ENCODE measurements at places on chromosomes 3 and 15.

DNA sequence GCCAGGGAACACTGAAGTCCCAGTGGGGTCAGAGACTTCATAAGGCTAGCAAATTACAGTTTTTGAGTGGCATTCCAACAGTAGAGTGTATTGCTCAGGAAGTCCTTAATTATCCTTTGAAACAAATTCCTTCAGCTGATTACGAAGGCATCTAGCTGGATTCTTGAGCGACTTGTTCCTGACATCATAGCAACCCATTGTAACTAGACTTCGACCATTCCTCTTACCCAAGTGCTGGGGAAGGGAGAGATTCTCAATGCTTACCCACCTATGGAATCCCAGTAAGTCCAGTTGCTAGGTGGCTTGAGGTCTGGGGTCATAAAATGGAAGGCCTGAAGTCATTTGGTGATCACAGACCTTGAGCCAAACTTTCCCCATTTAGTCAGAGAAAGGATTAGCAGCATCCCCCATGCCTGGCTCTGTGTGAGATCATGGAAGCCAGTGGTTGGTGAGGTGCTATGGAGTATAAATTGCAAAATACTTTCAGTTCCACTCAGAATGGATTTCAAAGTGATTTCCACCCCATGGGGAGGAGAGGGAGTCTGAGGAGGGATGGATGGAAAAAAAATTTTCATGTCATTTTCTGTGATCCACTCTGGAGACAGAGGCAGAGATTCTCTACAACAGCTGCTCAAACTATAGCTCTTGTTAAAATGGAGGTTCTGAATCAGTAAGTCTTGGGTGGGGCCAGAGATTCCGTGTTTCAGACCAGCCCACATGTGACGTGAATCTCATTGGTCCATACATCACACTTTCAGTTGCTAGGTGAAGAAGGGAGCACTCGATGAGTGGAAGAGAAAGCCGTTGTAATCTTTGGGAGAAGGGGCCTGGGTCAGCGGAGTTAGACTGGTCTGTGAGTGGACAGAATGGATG is 45.7 kb downstream of the CD86 start:
- DNase-seq, result no peak

DNA sequence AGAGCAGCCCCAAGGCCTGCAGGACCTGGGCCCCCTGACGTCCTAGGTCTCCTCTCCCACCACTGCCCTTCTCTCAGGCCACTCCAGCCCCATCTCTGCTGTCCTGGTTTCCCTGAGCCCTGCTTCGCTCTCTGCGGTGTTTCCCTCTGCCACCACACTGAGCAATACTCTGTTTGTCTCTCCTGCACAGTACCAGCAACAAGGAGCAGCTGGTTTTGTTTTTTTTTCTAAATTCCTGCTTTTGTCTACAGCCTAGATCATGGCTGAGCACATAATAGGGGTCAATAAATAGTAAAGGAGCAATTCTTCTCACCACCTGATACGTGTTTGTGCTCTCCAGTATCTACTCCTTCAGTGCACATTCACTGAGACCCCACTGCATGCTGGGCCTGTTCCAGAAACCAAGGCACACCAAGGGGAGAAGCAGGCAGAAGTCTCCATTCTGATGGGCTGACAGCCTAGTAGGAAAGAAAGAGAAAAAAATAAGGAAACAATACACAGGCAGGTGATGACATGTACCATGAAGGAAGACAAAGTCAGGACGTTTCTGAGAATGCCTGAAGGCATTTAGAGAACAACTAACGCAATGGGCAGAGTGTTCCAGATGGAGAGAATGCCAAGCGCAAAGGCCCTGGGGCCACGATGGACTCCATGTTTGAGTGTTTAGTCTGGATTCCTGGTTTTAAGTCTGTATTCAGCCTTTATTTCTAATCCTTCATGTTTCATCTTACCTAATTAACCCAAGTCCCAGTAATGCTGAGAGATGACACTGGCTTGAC is 6.0 kb upstream of the ACAD9 start:
- DNase-seq, result no peak

DNA sequence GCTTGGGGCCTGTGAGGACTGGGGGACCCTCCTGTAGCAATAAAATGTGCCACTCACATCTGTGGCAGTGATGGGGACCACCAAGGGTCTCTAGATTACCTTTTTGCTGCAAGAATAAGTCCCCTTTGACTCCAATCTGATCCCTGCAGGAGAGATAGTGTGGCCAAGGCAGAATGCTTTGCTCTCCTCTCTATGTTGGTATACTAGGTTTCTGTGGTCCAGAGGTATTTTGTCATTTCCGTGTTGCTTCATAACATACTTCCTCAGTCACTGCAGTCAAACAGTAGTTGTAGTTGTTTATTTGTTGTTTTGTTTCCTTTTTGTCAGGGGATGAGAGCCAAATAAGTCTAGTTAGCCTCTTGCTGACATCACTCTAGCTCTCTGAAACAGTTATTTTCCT is 13.1 kb upstream of the NAALADL2 start:
- no peak for DNase-seq

GRCh38 chr3:65888980-65889706 is 149.6 kb downstream of the MAGI1 start:
- DNase-seq, result no peak

- no peak for DNase-seq
Measured at GRCh38 chr15:88022716-88023115, 233.8 kb downstream of the NTRK3 start.

DNA sequence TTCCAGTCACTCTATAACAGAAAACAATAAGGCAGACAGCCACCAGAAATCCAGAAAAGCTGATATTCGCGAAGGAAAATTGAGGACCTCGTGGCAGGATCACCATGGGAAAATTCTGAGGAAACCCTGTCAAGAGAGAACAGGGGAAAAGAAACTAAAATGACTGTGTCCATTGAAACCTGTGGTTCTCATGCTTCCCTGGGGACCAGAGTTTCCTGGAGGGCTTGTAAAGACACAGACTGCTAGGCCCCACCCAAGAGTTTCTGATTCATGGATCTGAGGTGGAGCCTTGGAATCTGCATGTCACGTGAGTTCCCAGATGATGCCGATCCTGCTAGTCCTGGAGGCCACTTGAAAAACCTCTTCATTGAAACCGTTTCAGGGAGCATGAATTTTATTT is 420.5 kb downstream of the EPHB1 start:
- no peak for DNase-seq

- DNase-seq, result no peak
Measured at GRCh38 chr15:43150191-43150929, 17.0 kb downstream of the TMEM62 start.

DNA sequence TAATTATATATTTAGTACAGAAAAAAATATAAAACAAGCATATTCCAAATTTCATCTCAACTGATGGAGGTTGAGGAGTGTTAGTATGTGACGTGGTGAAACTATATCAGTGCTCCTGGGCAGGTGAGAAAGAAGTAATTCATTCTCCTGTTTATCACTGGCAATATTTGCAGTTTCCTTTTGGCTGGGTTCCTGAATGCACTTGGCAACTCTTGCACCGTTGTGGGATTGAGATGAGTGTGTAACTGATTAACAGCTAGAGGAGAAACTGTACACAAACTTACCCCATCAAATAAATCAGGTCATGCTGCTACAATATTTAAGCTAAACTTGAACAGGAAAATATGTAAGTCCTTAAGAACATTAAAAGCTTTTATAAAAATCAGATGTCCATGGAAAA is 2.1 kb upstream of the ATP13A4 start:
- no peak for DNase-seq

- DNase-seq, result no peak
Measured at GRCh38 chr15:23760024-23760423, 72.9 kb upstream of the NDN start.

DNA sequence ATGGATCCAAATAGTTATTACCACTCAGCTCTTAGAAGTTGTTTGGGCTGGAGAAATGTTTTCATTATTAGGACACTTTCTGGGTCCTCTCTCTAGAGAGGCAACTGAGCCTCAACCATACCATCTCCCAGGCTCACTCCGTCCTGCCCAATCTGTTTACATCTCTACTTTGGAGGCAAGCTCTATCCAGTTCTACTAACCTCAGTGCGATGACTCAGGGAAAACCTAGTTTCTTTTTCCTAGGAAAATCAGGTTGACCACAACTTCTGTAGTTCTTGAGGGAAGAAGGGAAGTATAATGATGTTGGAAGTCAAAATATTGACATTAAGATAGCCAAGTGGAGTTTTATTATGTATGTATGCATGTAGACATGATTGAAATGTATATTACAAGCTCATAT is 40.4 kb downstream of the LPP start:
- DNase-seq, result no peak

DNA sequence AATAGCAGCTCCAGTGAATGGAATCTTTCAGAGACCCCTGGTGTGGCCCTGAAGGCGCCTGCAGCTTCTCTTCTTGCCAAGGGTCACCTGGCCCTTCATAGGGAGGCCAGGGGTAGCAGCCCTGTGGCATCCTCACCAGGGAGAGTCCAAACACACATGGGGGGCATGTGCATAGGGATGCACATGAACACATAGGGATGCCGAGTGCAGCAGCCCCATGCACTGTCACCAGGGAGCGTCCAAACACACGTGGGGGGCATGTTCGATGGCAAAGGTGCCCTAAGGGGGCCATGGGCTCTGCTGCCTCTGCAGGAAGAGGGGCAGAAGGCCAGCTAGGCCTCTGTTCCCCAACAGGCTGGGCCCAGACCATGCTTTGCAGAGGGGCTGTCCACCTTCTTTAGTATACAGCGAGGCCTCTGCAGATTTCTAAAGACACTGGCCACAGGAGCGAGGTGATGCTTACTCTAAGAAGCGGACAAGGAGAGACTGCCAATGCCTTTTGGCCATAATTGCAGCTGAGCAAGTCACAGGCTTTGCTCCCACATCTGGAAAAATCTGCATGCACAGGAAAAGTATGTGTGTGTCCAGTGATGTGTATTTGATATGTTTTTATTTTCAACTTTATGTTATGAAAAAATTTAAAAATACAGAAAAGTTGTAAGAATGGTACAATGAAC is 21.0 kb downstream of the ANAPC13 start:
- no peak for DNase-seq

GRCh38 chr3:167750272-167750971 is 14.9 kb downstream of the SERPINI1 start:
- DNase-seq, result no peak

GRCh38 chr3:110479731-110480130 is 591.9 kb upstream of the NECTIN3 start:
- no peak for DNase-seq
